Activated CD4-positive, alpha-beta T cell treated with anti-CD3 and anti-CD28 coated beads, Interleukin-2, amount 10 ng/mL, durations not matched to agents 7 days and 5 days (primary cell): ENCODE measurements at places on chromosomes 5 and 9.

DNA sequence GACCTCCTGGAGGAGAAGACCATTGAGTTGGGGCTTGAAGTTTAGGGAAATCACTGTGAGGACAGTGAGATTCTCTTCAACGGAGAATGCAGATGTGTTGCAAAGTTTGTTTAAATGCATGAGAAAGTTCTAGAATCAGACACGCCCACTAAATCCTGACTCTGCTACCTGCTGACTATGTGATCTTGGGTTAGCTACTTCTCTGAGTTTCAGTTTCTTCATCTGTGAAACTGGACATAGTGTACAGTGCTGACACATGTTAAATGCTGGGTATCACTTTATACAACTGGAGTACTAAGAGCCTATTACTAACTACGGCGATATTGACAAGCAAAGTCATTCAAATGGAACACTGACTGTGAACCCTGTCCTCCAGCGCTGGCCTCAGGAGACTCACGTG is 255.5 kb downstream of the HSPA4 start:
- no peak for DNase-seq

GRCh38 chr9:114701988-114702387 is 20.0 kb upstream of the TEX48 start:
- DNase-seq: no peak

DNA sequence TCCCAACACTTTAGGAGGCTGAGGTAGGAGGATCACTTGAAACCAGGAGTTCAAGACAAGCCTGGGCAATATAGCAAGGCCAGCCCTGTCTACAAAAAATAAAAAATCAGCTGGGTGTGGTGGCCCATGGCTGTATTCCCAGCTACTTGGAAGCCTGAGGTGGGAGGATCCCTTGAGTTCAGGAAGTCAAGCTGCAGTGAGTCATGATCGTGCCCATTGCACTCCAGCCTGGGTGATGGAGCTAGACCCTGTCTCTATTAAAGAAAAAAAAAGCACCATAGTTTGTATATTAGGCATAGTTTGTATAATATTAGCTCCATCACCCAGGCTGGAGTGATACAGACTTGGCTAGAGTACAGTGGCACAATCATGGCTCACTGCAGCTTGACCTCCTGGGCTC is 9.6 kb upstream of the NME5 start:
- no peak for DNase-seq

GRCh38 chr5:109689740-109690241 is at the start of gene MAN2A1:
Gene MAN2A1, plus strand, starts transcription at chr5:109689927. Its CDS starts 491 bp downstream, at chr5:109690418.
- peak; percentile 87 for DNase-seq

- no peak for DNase-seq
Observed at GRCh38 chr5:67971971-67972821, 243.4 kb upstream of the PIK3R1 start.

GRCh38 chr5:31208043-31208442 is 14.6 kb downstream of the CDH6 start:
- no peak for DNase-seq

GRCh38 chr9:83433846-83434245 is 104.4 kb downstream of the FRMD3 start:
- DNase-seq: no peak

GRCh38 chr5:145936401-145937131 is at the start of gene SH3RF2:
Gene SH3RF2, plus strand, starts transcription at chr5:145936578. Its CDS starts 1,351 bp downstream, at chr5:145937929.
- DNase-seq: peak; percentile 32

GRCh38 chr9:112891521-112891920 is 845 bp upstream of the SLC46A2 start:
- no peak for DNase-seq

GRCh38 chr5:110040178-110040577 is 350.5 kb downstream of the MAN2A1 start:
- no peak for DNase-seq

DNA sequence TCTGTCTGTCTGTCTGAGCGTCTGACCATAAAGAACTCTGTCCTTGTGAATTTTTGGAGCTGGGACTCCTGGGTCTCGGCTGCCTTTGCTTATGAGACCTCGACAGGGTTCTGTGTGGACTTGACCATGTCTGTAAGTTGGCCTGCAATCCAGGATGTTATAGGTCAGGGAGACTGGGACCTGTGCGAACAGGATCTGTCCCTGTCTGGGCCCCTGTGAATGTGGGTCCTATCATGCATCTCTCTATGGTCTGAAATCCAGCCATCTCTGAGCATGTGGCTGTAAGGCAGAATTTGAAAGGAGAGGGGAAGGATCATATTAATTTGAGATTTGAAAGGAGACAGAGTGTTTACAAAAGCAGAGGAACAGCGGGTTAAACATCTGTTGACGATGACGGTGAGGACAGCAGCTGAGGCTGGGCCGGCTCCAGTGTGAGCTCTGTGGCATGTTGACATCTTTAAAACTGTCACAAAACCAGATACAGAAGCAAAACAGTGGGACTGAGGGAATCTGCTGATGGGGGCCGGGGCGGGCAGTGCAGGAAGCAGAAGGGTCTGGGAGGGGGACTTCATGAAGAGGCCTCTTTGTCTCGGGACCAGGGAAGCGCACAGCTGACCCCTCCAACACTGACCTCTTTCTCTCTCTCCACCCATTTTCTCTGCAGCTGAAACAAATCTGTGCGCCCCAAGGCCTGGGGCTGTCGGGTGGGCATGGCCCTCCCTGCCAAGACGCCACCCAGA is 19.1 kb upstream of the MVB12B start:
- DNase-seq: no peak

DNA sequence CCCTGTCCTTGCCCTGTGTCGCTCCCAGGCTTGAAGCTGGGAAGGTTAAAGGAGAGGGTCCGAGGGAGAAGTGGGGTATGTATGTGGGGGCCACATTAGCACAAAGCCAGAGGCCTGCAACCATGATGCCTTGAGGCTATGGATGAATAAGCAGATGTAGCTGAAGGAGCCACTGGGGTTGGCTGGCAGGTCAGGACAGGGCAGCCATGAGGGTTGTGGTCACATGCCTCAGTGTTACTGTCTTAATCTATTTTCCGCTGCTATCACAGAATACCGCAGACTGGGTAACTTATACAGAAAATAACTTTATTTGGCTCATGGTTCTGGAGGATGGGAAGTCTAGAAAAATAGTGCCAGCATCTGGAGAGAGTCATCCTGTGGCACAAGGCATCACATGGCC is 9.2 kb upstream of the GRHPR start:
- no peak for DNase-seq

- DNase-seq: no peak
Observed at GRCh38 chr9:26131886-26132285, 453.6 kb upstream of the TUSC1 start.

DNA sequence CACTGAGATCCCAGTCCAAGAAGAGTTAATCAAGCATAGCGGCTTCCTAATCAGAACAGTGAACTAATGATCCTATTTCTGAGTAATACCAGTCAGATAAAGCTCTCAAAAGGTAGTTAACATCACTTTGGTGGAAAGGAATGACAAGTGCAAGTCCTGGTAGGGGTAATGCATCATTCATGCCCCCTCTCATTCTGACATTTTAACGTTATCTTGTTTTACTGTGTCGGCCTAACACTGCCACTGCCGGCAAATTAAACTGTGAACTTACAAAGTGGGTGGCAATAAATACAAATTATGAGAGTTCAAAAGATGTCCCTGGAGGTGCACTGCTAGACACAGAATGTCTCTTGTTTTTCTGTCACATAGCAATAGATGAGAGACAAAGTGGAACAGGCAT is 131.6 kb downstream of the EBF1 start:
- no peak for DNase-seq
